ENCODE measurements at places on chromosomes 16 and 17. TPM values are rescaled to one million over a fixed set of nuclear protein-coding genes. Genes with fewer than 3 reads are reported as not detected.

CMTM4 gene
- 60.8 TPM for total RNA-seq

NGFR gene
- total RNA-seq, result 14.7 TPM

GRCh38 chr17:12867726-12868125 is 78.4 kb downstream of the ARHGAP44 start:
- DNase-seq, result no peak

- no peak for DNase-seq
These were observed 28.3 kb upstream of the IL17C start for GRCh38 chr16:88610080-88610479.

Measured in mesothelial cell of epicardium (in vitro differentiated cells).